ENCODE measurements at places on chromosomes 6 and 20.

DNA sequence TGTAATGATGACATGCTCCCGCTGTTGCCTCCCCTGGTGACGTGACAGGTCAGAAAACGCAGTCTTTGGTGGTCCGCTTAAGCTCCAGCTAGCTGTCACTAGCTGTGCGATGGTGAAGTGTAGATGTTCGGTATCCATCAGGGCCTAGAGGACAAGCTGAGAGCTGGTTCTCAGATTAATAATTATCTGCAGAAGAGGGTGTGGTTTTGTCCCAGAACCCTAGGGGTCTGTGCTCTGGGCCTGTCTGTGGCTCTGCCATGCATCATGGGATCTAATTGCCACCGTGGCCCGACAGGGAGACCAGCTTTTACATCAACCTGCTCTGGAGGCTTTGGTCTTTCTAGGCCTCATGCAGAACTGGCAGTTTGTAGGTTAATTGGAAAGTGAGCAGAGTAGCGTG lies 34.1 kb downstream of the ERMARD start:
- no peak for DNase-seq

DNA sequence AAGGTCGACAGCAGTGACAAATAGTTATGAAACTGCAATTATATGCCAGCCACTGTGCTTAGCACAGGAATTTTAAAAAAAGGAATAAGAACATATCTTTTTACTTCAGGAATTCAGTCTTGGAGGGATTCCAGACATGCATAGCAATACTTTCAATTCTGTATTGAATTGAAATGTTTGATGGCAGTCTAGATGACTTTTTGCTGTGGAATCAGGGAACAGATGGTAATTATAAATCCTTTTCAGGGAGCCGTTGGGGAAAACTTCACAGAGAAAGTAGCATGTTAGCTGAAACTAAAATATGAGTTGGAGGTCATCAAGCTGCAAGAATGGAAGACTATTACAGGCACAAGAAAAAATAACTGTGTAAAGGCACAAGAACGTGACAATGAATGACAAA lies 74.8 kb downstream of the IMPG1 start:
- DNase-seq = no peak

- DNase-seq = no peak
Observed at GRCh38 chr20:11912013-11912658, 5.6 kb upstream of the BTBD3 start.

- DNase-seq = no peak
Observed at GRCh38 chr6:141107591-141108160, 1025.0 kb upstream of the GJE1 start.

DNA sequence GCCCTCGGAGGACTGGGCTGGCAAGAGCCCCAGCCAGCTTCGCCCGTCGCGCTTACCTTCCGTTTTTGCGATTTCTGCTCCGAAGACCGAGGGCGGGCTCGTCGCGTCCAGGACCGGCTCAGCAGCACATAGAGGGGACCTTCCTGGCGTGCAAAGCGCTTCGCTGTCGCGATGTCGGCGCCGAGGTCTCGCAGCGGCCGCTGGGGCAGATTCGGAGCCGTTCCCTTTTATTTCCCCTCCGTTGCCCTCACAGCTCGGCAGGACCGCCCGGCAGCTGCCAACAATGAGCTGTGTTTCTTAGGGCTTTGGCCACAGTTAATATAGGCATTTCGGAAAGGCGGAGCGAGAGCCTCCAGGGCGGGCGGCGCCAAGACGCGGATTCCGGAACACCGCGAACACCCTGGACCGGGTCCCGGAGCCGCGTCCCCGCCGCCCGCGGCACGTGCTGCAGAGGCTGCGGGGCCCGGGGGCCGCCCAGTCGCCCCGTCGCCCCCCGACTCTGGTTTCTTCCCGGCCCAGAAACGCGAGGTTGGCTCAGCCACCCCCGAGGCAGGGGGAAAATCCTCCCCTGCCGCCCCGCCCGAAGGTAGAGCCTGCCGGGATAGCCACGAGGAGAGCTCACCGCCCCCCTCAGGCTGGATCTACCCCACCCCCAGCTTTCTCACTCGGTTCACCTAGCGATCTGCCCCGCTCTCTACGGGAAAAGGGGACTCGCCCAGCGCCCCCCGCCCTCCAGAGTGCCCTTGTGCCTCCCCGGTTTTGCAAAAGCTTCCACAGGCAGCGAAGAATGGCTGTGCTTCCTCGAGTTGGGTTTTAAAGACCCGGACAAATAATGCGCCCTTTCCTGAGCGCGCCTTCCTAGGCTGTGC lies at the start of gene CITED2:
Gene CITED2, minus strand, starts transcription at position 292 of the 869 bp plus-strand sequence. CDS start 704 bp downstream, outside the sequence.
- DNase-seq = peak; percentile 85

DNA sequence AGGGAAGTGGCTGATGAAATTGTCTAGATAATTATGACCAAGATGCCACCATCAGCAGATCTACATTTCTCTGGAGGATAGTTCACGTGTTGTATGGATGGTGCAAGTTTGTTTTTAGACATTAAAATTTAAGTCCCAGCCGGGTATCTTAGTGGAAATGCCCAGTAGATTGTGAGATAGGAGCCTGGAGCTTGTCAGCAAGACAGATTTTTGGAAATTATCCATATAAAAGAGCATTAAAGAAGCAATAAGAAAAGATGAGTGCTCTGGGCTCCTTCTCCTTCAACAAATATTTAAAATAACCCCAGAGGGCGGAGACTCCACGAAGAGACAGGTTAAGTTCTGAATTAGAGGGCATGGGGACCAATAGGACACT lies 47.6 kb upstream of the SMLR1 start:
- DNase-seq = no peak

DNA sequence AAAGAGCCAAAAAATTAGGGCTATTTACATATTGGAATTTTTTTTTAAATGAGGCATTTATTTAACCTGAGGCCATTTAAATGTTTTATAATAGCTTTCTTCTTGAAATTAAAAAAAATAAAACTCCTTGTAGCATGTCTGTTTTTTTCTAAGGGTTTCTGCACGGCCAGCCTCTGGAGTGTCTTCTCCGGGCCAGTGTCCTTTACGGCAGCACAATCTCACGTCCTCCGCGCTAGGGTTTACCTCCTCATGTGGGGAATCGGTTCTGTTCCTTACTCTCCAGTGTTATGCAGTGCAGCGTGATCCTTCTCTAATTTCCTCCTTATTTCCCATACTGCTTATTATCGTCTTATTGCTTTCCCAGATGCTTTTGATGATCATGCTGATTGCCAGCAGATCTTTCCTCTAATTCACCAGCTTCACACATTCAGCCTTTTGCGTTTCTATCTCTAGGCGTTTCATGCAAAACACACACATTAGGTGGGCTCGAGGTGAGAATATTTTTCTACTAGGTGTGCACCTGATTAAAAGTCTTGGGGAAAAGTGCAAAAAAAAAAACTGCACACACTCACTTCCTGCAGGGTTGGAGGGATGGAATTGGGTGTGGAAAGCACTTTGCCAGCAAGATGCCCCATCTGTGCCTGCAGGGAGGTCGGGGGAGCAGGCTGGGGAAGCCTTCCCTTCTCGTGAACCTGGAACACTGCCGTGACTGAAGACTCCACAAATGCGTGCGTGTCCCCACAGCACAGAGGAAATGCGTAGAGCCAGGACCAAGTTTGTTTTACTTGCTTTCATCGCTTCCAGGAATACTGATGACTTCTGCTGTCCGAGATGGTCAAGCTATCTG lies 56.1 kb downstream of the PSMG4 start:
- DNase-seq = no peak

- no peak for DNase-seq
Observed at GRCh38 chr6:169899481-169900145, 148.2 kb downstream of the ERMARD start.

DNA sequence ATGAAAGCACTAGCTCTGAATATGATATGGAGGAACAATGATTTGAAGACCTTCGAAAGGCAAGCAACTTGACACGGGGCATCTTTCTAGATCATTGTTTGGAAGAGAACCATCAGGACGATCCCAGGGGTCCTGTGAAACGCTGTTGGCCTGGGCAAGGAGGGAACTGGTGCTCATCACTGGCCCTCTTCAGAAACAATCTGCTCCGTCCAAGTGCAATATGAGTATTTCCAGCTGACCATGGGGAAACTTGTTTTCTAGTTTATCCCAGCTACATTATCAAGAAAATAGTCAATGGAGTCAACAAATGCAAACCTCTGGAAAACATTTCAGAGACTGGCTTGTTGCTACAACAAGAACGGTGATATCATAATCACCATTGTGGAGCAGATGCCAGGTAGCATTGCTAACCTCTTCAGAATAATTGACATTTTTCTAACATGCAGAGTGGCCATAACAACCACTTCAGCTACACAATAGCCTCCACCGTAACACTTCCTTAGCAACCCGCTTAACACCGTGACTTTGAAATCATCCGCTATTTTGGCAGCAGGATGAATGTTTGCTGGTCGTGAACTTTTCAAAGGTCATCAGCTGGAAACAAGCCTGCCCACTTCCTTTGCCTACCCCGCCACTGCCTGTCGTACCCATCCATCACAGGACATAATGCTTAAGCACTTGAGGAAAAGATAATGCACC lies 112.0 kb upstream of the PDE10A start:
- no peak for DNase-seq

DNA sequence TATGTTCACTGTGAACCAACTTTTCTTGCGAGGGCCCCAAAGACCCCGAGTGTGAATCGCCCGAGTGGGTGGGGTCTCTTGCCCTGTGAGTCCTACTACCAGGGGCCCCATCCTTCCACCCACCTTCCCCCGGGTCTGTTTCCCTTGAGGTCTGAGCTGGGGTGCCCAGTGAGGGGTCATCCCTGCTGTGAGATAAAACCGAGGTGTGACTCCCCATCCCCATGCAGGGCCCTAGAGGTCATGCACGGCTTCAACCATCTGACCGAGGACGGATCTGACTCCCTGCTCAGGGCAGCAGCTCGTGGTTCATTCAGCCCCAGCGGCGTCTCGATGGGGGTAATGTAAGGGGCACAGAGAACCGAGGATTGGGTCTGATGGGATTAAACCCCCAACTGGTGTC lies 103.1 kb upstream of the SULF2 start:
- DNase-seq = no peak

- no peak for DNase-seq
Observed at GRCh38 chr20:46682063-46682821, 7.0 kb downstream of the TP53RK start.

GRCh38 chr6:73011945-73012344 lies 213.4 kb downstream of the KHDC1L start:
- DNase-seq = no peak

DNA sequence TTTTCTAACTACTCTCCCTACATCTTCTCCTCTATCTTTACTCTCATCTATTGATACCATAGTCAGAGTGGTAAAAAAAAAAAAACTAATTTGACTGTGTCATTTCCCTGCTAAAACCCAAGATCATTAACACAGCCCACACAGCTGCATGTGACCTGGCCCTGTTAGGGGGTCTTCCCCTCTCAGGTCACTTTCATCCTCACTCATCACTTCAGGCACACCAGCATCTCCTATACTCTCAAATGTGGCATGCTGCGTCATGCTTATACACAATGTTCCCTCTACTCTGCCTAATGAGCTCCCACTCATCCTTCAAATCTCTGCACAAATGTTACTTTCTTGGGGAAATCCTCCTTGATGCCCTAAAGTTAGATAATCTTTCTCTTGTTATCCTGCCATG lies 86.8 kb downstream of the CDK19 start:
- DNase-seq = no peak

- DNase-seq = no peak
Observed at GRCh38 chr6:34586327-34587040, 30.4 kb upstream of the SPDEF start.

DNA sequence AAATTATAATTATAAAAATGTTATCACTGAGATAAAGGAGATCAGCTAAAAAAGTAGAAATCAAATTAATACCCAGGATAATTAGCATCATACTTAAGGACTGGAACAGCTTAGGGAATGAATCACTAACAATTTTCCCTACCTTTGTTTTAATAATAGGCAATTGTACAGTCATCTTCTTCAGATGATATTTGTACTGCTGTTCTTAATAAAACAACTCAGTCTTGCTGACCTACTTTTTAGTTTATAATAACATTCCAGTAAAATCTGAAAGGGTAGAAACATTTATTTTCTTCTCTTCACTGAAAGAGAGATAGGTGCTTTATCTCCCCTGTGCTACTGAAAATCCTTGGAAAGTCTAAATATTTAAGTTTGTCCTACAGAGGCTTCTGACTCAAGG lies 271.2 kb upstream of the THEMIS start:
- no peak for DNase-seq

- no peak for DNase-seq
Observed at GRCh38 chr20:24670341-24670872, 201.0 kb downstream of the SYNDIG1 start.

DNA sequence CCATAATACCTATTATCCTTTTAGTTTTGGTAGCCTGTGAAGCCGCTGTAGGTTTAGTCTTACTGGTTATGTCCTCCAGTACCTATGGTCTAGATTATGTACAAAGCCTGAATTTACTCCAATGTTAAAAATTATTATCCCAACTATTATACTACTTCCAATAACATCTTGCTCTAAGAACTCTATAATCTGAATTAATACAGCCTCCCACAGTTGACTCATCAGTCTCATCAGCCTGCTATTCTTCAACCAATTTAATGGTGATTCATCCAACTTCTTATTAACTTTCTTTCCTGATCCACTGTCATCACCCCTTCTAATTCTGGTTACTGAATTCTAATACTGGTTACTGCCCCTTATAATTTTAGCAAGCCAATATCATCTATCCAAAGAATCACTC lies 370.3 kb upstream of the OPRM1 start:
- no peak for DNase-seq

Data from T-helper 1 cell (primary cell).